ENCODE measurements at places on chromosomes 3 and 15.

DNA sequence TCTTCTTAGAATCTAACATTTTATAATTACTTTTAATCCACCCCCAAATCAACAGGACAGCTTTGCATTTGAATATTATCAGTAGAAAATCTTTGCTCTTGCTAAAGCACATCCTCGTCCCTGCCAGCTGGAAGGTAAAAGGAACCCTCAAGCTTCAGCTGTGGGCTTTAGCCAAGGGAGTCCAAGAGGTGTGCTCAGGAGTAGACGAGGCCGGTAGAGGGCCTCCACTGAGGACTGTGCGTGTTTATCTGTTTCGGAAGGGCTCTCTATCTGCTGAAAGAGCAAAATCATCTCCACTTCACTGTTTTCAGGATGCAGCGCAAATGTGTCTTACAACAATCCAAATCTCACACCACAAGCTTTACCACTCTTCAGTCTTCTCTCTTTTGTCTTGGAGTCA lies 257.4 kb upstream of the IL12A start:
- DNase-seq = no peak

DNA sequence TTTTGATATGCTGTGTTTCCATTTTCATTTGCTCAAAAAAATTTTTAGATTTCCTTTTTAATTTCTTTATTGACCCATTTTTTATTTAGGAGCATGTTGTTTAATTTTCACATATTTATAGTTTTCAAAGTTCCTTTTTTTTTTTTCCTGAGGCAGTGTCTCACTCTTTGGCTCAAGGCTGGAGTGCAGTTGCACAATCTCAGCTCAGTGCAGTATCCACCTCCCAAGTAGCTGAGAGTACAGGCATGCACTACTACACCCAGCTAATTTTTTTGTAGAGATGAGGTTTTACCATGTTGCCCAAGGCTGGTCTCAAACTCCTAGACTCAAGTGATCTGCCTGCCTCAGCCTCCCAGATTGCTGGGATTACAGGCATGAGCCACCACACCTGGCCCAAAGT lies 36.2 kb downstream of the PFN2 start:
- no peak for DNase-seq

DNA sequence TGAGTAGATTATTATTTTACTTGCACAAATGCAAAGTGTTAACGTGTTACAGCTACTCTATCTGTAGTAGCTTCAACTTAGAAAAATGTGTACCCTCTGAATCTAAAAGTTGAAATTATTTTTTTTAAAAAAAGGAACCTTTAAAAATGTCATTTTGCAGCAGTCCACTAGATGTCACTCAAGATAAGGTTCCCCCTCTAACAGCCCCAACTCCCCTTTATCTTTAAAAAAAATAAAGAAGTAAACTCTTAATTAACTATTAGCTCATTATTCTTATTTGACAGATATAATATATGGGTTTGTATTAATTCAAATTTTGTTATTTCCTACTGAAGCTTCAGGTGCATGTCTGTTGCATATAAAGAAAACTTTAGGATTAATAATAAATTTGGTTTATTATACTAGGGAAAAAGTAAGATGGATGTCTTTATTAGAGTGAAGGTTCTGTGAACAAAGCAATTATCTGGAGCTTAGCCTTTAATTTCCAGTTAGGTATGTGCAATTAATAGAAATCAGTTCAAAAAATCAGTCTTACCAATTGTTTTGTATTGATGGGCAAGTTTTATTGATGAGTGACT lies 288.5 kb downstream of the VGLL3 start:
- DNase-seq = no peak

DNA sequence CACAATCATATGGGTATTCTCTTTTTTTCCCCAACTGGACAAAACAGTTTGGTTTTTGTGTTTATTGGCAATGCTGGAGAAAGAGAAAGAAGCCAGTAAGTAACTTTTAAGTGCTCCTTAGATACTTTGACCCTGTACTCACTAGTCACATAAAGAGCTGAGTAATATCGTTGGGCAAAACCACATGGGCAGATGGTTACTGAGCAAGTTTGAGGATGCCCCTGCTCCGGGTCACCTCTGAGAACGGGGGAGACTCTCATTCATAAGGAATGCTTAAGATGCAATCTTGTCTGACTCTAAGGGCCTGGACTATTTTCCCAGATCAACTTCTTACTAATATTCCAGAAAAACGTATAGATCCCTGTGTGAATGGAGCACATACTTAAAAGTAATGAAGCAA lies 106.4 kb upstream of the SLC2A2 start:
- DNase-seq = no peak

- DNase-seq = no peak
Measured at GRCh38 chr3:42712344-42712648, 9.7 kb upstream of the HHATL start.

DNA sequence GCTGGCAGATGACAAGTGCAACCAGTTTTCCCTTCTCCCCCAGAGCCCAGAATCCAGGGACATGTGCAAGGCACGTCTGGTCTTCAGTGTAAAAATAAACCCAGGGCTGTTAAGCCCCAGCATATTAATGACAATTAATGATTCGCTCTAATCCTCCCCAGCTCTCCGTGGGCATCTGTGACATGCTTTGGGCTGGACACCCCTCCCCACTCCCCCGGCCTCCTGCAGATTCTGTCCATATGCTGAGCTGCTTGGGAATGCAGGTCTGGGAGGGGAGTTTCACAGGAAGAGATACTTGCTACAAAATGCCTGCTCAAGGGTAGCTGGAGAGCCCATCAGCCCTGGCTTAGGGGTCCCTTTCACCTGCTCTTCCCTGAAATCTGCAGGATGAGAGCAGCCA lies 43.0 kb upstream of the NTRK3 start:
- no peak for DNase-seq

DNA sequence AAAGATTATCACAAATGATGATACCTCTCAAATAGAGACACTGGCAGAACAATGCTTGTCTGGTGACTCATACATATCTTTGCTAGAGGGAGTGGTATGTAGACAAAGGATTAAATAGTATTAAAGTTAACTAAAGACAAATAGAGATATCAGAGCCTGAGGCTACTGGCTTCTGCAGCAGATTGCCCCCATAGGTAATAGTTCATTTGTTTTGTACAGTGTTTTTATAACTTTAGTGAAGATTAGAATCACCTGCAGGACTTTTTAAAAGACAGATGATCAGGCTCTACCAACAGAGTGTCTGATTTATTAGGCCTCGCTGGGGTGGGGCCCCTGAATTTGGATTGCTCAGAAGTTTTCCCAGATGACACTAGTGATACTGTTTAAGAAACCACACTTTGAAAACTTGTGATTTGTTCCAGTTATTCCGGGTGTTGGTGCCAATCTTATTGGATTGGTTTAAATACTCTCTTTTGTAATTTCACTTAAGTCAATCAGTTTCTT lies 96.4 kb downstream of the NAALADL2 start:
- no peak for DNase-seq

All from GDM1 (cell line).